Astrocyte of the hippocampus (primary cell): ENCODE measurements at places on chromosomes 2 and 18.

- DNase-seq: peak; percentile 56
Measured at GRCh38 chr18:63339920-63340484, 20.4 kb upstream of the BCL2 start.

- DNase-seq: no peak
Measured at GRCh38 chr2:239339726-239340601, 60.9 kb downstream of the HDAC4 start.

- no peak for DNase-seq
Measured at GRCh38 chr2:42202634-42203008, 33.5 kb downstream of the EML4 start.

DNA sequence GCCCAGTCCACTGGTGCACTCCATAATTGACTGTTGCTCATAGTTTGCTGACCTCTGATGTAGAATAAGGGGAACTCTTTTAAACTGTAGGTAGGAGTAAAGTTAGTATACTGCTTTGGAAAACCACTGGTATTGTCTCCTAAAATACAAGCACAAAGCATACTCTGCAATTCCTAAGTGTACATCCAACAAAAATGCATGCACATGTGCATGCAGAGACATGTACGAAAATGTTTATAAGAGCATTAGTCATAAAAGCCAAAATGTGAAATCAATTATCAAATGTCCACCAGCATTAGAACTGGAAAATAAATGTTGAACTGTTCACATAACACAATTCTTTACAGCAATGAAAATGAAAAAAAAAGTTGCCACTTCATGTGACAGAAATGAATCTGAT lies 39.8 kb upstream of the DDX18 start:
- DNase-seq: no peak

GRCh38 chr2:170886386-170886785 lies 42.7 kb upstream of the GORASP2 start:
- peak; percentile 91 for DNase-seq

DNA sequence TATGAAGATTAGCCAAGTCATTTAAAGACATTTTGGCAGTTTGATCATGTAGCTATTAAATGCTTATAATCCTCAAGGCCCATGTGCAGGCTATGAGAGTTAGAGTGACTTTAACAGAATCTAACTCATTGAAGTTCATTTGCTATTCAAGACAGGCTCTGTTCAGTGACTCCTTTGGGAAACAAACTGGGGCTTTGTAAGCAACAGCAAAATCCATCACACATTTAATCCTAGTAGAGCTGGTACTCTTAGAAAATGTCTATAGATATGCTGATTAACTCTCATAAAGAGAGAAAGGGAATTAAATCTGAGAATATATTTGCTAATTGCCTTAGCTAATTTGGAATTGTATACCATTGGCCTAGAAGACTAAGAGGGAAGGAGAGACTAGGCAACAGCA lies 182.8 kb upstream of the SESTD1 start:
- DNase-seq: no peak

GRCh38 chr2:168217920-168218319 lies 29.5 kb downstream of the STK39 start:
- DNase-seq: no peak

DNA sequence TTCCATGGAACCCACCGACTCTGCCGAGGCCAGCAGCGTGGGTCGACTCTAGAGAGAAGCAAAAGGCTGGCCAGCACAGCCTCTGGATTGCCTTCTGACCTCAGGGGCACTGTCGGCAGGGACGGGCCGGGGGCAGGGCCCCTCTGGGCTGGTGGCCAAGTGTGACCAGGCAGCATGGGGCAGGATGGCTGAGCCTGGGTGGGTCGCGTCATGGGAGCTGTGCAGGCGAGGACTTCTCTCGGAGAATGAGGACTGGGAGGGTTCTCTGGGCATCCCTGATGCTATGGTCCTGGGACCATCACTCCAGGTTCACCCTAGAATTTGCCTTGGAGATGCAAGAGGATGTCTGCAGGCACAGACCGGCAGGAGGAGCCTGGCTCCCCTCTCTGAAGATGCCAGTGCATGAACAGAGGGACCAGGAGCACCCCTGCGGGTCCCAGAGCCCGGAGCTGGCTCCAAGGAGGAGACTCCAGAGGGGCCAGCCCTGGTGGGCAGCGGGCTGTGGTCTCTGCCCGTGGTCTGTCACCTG lies 289.2 kb downstream of the NDUFA10 start:
- DNase-seq: no peak

DNA sequence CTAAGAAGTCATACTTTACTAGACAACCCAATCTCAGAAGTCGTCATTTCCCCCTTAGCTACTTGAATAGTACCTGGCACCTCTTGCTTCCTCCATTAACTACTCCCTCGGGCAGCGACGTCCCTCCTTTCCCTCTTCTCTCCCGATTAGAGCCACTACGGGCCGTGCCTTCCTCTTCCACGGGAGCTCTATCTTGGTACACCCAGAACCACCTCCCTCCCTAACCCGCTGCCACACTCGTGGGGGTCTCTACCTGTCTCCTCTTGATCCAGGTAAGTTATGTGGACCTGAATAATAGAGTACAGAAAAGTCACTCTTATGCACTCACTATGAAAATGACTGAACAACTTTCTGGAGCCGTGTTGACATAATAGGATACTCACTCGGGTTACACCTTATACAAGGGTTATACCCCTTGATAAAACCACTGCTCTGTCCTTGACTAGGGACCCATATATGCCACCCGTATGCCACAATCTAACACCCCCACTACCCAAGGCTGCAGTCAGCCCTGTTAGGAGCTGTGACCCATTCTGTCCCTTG lies 595 bp upstream of the HDHD2 start:
- no peak for DNase-seq

GRCh38 chr2:21055879-21056790 lies 12.3 kb upstream of the APOB start:
- DNase-seq: no peak

DNA sequence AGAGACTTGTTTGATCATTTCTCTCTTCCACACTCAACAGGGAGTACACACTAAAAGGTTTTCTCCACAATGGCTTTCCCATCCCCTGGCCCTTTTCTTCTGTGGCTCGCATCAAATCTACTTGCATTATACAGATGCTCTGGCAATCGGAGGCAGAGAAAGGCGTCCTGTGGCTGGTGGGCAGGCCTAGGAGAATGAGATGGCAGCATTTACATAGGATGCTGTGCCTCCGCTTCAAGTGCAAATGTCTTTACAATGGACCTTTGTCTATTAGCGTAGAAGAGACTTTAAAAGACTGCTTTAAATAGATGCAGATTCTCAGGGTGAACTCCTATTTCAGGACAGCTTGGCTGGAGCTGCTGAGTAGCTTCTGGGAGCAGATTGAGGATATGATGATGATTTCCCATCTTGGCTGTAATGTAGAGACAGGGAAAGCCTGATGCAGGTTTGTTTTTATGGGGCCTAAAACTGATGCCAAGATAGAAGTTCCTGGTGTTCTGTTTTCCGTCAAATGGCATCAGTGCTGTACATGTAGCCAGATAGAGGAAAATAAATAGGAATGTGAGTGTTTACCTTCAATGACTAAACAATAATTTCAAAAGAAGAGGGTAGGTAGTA lies 423.4 kb downstream of the RND3 start:
- no peak for DNase-seq

DNA sequence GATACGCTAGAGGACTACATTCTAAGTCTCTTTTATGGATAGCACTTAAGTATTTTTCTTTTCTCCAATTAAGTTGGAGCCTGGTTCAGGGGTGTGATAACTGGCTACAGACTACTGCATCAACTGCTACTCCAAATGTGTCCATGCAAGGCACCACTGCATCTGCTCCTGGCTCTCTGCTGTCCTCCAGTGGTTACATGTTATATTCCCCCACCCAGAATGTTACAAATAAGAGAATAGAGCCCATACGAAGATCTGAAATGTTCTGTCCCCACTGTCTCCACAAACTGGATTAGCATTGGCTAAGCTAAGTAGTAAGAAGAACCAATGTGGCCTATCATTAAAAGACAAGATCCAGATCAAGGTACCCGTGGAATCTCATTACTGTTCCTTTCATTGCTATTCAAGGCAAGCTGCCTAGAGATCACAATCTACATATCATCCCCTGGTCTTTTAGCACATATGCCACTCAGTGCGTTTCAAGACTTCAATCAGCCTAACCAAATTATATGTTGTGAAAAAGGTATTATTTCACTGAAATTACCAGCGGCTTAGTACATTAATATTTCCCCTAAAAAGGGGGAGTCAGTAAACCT lies 308.3 kb upstream of the SLC8A1 start:
- DNase-seq: peak; percentile 68

DNA sequence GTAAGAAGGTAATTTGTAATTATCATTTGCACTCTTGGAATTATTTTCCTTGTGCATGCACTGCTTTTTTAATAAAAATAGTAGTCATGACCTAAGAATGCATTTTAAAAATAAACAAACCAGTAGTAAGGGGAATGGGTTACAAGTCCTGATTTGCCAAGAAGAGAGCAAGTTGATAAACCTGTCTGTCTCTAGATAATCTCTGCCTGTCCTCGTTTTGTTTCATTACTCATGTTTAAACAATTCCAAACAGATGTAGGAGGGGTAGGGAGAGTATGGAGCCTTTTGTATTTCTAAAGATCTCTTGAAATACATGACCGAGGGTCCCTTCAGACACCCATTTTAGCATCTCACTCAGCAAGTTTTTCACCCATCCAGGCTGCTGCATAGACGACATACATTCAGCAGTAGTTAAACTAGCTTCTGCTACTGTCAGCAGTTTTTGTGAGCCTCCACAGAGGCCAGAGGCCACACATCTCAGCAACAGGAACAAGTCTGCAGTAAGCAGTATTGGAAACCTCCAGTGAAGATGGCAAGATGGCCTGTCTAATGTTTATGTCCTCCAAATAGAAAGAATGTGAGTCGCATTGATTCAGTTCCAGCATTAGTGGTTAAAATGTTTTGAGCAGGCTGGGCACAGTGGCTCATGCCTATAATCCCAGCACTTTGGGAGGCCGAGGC lies 2.3 kb upstream of the EXOC6B start:
- DNase-seq: peak; percentile 57

DNA sequence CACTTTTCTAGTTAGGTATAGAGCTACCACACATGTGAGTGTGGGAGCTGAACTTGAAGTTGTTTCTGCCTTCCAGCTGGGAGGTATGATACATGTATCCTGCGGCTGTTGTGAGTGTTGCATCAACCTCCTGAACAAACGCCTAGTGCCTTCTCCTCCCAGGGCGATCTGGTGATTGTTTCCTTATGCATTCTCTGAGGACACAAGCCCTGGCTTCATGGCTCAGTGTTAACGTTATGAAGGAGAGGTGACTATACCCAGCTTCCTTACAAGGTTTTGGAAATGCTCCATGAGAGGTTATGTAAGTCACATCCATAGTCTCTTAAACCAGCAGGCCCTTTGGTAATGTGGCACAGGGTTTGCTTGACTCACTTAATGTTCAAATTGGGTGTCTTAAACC lies 64.9 kb downstream of the SPRED2 start:
- DNase-seq: peak; percentile 65

DNA sequence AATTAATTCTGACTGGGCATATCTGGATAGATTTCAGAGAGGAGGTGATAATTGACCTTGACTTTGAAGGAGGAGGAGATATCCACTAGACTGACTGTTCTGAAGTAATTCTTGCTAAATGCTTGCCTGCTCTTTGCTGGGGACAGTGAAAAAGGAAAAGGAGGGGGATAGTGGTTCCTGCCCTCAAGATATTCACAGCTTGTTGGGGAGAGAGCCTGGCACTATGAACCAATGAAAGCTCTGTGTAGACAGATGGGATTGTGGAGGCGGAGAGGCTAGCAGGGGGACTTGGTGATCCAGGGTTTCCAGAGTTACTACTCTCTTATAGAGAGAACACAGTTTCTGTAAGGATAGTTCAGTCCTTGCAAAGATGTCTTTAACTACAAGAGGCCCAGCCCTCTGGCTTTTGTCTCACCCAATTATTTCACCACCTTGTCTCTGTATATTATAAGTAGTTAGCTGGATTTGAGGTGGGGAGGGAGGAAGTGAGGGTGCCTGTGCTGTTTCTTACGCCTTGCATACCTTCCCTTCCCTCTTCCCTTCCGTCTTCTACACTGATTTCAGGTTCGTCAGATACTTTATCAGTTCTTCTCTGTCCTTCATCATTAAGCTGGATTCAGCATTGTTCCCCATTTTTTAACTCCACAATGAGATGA lies 190.4 kb downstream of the PRKCE start:
- no peak for DNase-seq

DNA sequence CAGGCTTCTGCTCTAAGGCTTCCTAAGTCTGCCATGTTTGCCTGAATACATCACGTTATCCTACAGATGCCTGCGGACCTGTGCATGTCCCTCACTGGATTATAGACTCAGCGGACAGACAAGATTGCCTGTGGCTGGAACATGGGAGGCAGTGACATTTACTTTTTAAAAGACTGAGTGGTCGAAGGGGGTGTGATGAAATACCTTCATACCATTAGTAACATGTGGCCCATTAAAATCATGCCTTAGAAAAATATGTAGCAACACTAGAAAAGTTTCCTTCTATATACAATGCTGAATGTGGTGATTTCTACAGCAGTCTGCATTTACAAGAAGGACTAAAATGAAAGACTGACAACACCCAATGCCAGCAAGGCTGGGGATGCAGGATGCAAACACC lies 154.4 kb downstream of the ASB1 start:
- no peak for DNase-seq

- DNase-seq: peak; percentile 42
Measured at GRCh38 chr2:159362816-159363251, 76.3 kb upstream of the WDSUB1 start.

DNA sequence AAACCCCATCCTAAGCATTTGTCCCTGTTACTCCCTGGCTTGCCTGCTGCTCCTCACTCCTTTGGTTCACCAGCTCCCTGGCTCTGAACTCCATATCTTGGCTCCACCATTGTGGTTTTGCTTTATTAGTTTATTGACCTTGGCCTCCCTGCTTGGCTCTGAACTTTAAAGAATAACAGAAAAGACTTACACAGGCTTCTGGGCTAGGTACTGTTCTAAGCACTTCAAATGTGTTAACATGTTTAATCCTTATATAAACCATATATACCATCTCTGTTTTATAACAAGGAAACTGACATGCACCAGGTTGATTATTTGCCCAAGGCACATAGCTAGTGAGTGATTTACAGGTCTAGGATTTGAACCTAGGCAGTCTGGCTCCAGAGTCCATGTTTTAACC lies 149.7 kb upstream of the CAPN13 start:
- DNase-seq: peak; percentile 76

DNA sequence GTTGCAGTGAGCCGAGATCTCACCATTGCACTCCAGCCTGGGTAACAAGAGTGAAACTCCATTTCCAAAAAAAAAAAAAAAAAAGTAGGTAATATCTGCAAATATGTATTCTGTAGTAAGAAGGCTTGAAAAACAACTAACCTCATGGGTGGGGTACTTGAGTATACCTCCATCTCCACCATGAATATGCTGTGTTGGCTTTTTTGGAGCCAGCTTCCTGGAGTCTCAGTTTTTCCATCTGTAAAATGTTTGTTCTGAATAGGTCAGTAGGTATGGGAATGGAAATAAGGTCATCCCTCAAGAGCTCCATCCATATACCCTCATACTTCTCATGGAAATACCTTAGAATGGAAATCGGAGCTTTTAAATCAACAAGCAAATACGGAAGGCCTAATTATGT lies 430.0 kb upstream of the FAM98A start:
- DNase-seq: no peak
